ENCODE measurements at places on chromosomes 2 and 18.

DNA sequence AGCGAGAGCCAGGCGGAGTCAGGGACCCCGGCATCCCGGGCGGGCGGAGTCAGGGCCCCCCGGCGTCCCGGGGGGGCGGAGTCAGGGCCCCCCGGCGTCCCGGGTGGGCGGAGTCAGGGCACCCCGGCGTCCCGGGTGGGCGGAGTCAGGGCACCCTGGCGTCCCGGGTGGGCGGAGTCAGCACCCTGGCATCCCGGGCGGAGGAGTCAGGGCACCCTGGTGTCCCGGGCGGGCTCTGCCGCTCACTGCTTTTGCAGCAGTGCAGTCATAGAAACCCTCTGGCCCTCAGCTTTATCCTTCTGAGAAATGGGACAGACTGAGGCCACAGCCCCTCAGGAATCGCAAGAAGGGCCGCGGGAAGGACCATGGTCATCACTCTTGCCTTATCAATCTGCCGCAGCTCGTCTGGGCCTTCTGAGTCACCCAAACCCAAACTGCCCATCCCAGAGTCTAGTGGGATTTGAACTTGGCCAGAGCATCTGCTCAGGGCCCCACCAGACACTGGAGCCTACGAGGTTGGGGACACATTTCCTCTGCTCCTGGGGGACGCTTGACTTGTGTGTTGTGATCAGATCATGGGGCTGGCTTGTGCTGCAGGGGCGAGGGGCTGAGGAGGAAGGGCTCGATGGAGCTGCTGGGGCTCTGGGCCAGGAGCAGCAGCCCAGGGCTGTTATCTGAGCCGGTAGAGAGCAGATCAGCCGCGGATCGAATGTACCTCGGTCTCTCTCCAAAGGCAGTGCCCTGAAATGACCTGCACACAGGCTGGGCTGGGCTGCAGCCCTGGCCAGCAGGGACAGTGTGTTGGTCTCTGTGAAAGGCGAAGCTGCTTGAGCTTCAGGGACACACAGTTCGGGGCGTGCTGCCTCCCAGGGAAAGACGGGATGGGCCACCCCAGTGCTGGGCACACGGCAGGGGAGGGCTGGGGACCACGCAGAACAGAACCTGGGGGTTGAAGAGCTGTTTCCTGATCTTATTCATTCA, 290.1 kb upstream of the HDAC4 start:
- DNase-seq, result no peak

- DNase-seq, result peak; percentile 15
These were observed 123.8 kb downstream of the AKAIN1 start for GRCh38 chr18:5073026-5073944.

- DNase-seq, result peak; percentile 33
These were observed 487.7 kb downstream of the LRRTM4 start for GRCh38 chr2:77034445-77034844.

DNA sequence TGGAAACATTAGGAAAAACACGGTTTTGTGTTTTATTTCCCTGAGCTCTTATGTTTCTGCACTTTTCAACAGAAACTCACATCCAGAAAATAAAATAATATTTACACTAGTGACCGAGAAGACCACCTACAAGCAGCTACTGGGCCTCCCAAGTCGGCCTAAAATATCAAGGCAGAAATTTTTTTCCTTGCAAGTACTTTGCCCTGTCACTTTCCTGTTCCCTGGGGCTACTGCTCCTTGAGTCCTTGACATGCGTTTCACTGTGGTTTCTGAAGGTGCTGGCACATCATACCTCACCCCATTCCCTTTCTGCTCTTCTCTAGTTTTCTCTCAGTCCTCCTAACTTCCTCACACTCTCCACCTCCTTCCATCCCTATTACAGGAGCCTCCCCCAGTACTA, 279.1 kb downstream of the AGPS start:
- DNase-seq, result no peak

- DNase-seq, result no peak
These were observed 120.4 kb downstream of the KLHL29 start for GRCh38 chr2:23505218-23505983.

DNA sequence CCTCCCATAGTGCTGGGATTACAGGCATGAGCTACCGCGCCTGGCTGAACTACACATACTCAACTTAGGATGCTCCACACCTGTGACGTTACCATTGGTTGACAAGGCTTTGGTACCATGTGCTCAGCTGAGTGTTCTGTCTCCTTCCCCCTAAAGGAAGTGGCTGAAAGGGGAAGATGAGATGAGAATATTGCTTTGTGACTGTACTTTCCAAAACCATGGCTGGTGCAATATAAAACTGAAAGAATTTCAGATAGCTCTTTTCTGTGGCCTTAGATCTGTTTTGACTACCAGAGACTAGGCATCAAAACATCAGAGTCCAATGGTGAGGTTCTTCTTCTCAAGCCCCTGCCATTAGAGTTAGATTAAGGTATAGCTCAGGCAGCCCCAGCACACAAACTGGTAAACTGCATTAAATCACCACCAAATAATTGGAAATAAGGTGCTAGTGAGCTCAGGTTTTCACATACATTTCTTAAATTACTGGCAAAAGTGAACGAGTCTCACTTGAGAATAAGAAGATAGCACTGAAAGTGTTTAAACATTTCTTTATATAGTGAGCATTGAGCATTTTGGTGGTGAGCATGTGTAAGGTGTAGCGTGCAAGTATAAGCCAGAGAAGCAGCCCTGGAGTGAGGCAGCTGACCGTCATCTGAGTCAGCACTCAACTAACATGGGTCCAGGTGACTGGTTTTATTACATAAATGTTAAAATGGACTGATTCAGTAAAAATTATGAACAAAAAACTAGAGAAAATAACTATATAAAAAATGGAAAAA, 113.5 kb upstream of the FZD5 start:
- DNase-seq, result no peak

GRCh38 chr2:129606496-129607270, 372.8 kb upstream of the RAB6C start:
- DNase-seq, result no peak

GRCh38 chr2:32633040-32633439, 5.2 kb downstream of the TTC27 start:
- DNase-seq, result no peak

DNA sequence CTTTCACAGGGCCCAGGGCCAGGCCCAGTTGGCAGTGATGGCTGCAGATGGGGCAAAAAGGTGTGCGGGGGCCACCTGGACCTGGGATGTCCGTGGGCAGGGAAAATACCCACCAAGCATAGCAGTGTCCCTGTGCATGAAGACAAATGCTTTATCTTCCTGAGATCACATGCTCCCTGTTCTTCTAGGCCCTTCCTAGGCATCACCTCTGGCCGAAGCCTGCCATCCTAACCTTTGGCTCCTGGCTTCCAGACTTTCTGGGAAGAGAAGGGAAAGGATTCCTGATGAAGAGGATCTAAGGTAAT, 105.0 kb upstream of the SMAD2 start:
- DNase-seq, result no peak

- no peak for DNase-seq
These were observed 876 bp upstream of the CAVIN2 start for GRCh38 chr2:191847764-191848163.

DNA sequence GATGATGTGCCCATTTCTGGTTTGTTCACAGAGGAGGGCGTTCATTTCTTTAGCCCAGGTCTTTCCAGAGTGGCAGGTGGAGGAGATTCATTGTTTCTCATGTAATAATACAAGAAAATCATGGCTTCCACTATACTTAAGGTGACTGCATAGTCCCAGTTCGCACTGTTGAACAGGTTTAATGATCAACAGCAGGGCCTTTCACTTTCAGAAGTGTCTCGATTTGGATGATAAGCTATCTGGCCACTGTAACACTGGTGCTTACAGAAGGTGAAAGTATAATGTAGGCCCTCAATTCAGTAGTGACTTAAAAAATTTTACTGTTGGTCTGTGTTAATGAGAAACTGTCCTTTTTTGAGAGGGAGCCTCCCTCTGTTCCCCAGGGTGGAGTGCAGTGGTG, 1.4 kb downstream of the RMC1 start:
- DNase-seq, result no peak

GRCh38 chr2:182422864-182423263, 4.0 kb downstream of the PDE1A start:
- DNase-seq, result no peak

- DNase-seq, result no peak
These were observed 26.7 kb upstream of the SMIM21 start for GRCh38 chr18:75454022-75454795.

DNA sequence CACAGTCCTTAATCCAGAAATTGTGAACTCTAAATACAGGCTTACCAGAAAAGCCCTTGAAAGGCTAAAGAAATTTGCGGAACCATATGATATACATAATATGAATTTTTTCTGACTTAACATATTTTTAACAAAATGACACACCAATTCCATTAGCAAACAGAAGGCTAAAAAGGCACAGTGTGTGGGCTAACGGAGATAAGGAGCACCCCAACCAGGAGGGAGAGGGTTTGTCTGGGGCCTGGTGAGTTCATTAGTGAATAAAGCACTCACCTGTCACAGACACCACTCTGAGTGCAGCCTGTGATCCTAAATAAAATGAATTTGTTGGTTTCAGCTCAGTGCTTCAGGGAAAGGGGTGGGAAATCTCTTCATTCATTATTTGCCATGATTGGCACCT, 2.7 kb upstream of the FECH start:
- DNase-seq, result no peak

DNA sequence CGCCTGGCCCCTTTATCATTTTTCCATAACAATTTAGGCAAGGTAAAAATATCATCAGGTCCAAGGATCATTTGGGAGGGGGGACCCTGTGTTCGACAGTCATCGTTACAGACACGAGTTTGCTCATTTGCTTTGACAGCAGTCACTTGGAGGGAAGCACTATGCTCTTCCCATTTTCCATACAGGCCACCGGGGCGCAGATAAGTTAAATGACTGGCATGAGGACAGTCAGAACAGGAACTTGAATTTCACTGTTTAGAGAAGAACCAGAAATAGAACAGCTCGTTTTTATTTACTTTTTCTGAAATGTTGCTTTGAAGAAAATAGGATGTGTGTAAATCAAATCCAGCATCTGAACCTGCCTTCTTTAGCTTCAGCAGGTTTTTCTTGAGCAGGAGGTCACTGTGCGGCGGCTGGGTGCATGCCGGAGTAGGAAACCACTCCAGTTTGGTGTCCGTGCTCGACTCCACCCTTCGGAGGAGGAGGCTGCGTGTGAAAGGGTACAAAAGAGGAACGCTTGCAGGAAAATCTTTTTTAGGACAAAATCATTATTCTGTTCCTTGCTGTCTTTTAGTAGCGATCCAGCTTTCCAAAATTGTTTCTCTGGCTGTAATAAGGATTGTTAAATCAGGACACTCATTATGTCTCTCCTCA, 15.2 kb downstream of the NPAS2 start:
- no peak for DNase-seq

GRCh38 chr18:55249550-55249949, 290.3 kb upstream of the CCDC68 start:
- DNase-seq, result no peak

DNA sequence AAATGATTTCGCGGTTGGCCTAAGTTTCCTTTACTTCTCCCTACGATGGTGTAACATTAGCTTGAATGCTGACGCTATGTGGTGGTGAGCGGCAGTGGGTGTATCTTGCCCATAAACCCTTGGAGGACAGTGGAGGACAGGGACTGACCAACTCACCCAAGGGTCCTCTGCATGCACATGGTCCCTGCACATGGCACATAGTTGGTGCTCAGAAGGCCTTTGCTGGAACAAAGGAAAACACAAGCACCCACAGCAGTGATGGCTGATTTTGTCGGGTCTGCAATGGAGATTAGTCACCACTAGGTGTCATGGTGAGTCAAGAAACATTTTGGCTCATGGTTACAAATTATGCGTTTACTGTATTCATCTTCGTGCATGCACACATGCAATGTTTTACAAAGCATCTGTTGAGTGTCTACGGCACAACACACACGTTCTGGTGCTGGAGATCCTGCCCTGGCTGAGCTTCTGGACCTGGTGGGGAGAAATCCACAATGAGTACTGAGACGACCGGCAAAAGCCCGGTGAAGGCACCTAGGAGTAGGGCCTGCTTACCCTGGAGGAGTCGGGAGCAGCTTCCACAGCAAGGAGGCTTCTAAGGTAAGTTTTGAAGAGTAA, 44.0 kb downstream of the PDCL3 start:
- peak; percentile 38 for DNase-seq

GRCh38 chr18:50458796-50459195, 84.0 kb downstream of the SKA1 start:
- DNase-seq, result no peak

DNA sequence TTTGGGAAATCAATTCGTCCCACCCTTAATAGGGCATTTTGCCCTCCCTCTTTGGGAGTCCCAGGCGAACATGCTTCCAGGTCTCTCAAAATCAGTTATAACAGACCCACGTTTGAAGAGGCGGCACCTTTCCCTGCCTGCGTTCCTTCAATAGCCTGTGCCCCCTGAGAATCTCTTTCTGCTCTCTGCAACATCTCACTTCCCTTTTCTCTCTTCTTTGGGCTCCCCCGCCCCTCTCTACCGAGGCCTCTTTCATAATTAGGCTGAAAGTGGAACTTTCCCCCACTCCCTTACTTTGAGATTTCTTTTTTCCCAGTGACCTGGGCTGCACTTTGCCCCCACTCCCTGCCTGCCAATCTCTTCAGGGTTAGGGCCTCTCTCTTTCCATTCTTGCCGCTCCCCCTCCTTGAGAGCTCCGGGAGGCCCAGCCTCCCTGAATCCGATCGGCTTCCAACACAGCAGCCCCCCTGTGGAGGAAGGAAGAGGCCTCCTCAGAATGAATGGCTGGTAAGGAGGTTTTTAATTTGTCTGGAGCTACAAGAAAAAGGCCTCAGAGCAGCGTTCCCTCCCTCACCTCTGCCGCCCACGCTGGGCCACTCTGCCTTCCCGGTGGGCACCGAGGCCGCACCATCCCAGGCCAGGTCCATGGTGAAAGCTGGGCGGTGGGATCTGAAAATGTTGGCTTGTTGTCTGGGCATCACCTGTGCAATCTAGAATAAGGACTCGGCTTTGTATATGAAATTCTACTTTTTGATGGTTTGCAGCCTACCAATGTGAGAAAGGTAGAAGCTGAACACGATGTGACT, 162.6 kb upstream of the SIX3 start:
- DNase-seq, result no peak

DNA sequence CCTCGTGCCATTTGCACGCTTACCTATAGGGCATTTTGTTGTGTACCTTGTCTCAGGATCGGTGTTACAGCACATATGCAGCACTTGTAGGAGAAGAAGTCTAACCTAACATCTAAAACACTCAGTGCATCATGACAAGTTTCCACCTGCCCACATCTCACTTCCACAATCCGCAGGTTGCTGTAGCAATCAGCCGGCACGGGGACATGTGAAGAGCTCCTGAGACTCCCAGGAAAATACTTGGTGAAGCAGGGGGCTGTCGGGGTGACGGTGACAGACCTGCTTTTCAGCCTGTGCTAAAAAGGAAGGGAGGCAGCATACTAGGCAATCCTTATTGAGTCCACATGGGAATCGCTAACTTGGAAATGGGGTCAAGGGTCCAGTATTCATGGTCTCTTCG, 172.2 kb downstream of the MYT1L start:
- DNase-seq, result no peak

- no peak for DNase-seq
These were observed 5.7 kb downstream of the CEP68 start for GRCh38 chr2:65061910-65062339.

GRCh38 chr18:9506046-9506792, 30.9 kb downstream of the RALBP1 start:
- DNase-seq, result peak; percentile 23
